ENCODE measurements at places on chromosomes 3 and 15. TPM values are rescaled to one million over a fixed set of nuclear protein-coding genes. Genes with fewer than 3 reads are reported as not detected.

- peak; percentile 59 for DNase-seq
Observed at GRCh38 chr3:5005367-5005766, 26.1 kb downstream of the BHLHE40 start.

DNA sequence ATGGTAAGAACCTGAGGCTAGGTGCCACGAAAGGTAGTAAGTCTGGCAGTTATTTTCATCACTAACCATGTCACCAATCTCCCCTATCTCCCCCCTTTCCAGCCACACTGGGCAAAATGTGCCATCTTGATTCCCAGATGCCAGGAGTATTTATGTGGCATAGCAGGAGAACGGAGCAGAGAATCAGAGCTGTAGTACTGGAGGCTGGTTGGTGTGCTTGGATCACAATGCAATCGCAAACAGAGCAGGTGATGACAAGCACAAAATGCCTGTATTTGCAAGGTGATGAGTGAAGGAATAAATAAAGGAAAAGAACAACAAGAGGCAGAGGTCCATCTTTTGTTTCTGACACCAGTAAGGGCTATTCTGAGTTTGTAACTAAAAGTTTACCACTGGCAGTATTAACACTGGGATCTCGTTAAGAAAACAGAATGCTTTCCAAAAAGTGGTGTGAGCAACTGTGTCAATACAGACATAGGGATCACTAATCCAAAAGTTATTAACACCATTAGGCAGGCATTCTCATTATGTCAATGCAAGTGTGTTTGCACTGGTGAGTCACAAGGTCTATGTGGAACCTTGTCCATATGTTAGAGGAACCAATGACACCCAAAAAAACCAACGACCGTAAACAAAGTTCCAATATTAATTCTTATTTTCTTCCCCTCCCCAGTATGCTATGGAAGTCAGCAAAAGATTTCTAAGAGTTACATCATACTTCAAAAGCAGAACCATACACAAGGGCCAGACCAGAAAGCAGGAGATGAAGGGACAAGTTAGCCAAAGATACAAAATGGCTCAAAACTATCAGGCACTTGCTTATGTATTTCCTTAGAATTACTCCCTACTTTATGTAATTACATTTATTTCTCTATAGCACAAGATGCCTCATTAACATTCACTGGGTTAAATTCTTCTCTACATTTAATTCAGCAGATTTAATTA, 556.6 kb downstream of the FOXP1 start:
- DNase-seq, result no peak

- no peak for DNase-seq
Observed at GRCh38 chr3:16140116-16140893, 34.2 kb upstream of the GALNT15 start.

DNA sequence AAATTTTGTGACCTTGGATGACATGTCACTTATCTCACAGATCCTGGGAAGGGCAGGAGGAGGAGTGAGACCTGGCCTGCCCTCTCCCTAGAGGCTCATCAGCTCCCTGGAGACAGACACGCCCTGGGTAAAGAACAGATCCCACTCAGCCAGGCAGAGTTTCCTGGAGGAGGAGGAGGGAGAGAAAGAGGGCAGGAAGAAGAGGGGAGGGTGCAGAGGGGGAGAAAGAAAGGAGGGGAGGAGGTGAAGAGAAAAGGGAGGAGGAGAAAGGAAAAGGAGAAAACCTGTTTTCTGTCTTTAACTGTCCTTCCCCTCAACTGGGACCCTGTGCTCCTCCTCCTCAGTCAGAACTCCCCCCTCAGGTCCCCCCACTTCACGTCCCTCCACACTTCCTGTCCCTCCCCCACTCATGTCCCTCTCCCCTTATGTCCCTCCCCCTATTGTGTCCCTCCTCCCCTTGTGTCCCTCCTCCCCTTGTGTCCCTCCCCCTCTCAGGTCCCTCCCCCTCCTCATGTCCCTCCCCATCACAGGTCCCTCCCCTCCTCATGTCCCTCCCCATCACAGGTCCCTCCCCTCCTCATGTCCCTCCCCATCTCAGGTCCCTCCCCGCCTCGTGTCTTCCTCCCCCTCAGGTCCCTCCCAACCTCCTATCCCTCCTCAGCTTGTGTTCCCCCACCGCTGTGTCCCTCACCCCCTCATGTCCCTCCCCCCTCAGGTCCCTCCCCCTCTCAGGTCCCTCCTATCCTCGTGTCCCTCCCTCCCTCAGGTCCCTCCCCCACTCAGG, 52.3 kb upstream of the CGNL1 start:
- DNase-seq, result peak; percentile 82

The IMPDH2 gene
- total RNA-seq, result 146 TPM
